NCI-H2171 (cell line): ENCODE measurements at places on chromosomes 2 and 18.

DNA sequence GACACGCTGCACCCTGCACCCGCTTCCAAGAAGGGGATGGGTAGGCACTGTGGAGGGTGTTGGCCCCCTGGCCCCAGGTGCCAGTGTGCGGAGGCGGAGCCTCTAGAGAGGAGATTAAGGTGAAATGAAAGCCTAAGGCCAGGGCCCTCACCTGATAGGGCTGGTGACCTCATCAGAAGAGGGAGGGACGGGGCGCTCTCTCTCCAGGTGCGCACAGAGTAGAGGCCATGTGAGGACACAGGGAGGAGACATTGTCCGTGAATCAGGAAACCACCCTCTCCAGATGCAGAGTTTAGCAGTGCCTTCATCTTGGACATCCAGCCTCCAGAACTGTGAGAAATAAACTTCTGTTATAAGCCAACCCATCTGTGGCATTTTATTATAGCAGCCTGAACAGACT lies 62.3 kb downstream of the PSMG2 start:
- DNase-seq, result no peak

- no peak for DNase-seq
These were observed 53.5 kb upstream of the RMDN2 start for GRCh38 chr2:37871456-37872191.

GRCh38 chr18:42659187-42659586 lies 456.3 kb downstream of the RIT2 start:
- no peak for DNase-seq

DNA sequence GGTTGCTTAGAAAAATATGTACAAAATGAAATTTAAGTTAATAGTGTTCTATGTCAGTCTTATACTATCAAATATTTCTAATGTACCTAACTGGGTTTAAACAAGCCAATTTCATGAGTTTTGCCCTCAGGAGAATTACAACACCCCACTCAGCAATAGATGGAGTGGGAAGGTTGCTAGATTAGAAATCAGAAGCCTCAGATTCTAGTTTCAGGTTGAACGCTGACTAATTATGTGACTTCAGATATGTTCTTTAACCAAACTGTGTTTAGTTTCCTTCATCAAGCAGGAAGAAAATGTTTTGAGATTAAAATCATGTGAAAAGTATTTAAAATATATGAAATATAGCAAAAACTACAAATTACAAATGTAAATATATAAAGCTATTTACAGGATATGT lies 133.8 kb upstream of the KCNH7 start:
- DNase-seq, result no peak

DNA sequence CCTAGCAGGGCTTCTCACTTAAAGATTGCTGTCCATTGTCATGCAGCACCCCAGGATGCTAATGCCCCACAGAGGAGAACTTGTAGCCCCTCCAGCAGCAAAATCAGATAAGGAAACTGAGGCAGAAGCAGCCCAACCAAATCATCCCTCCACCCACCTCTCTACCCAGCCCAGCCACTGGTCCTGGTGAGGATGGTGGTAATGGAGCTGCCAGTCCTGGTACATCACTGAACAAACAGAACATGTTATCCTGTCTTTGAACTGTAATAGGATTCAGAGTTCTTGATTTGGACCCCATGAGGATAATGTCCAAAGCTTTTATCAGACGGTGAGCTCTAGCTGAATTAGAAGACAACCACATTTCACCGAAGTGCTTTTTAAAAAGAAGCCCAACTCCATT lies 113.2 kb downstream of the MRO start:
- DNase-seq, result no peak

DNA sequence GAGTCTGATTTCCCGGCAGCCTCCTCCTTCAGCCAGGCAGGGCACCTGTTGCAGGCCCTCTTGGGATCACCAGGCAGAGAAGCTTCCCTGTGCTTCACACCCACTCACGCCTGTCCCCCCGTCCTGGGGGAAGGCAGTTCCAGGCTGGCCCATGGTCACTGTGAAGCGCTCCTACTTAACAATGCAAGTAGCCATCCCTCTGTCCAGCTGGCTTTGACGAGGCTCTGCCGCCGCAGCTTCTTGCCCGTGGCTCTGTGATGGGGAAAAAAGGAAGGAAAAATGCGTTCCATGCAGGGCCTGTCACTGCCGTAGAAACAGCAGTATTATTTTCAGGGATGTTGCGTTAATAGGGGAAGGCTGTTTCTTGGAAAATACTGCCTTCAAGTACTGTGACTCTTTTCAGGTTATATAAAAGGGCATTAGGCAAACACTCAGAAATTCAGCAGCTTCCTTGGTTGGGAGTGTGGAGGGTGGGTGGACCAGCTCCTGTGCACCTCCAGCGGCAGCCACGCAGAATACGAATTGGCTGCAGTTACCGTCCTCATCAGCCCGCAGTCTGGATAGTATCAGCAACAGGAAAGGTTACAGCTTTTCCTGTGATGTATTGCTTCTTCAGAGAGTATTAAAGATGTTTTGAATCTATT lies 232.3 kb downstream of the KLHL29 start:
- DNase-seq, result peak; percentile 38

DNA sequence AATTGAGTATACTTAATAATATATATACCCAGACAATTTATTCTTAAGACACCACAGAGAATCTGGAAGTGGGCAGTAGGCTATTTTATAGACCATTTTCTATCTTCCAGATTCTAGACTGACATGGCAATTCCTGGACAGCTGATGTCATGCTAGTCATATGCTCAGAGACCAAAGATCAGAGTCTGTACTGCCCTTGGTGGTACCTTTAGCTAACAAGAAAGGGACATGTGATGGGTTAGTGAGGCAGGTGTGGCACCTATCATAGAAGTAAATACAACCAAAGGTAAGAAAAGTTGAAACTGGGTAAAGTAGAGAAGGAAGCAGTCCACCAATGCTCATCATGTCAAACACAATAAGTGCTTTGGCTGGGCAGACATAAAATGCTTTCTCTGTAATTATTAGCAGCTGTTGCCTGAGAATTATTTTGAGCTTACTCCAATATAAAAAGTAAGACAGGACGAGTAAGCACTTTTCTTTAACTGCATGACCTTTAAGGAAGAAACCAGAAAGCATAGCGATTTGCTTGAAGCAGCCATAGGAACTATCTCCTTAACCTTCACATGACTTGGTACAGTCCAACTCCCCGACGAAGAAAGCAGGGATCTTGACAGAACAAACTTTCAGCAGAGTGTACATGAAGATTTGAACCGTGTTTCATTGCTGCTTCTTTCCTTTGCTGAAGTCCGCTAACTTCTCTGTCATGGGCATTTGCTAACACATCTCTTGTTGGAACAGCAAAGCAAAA lies 47.1 kb downstream of the SLC40A1 start:
- no peak for DNase-seq

DNA sequence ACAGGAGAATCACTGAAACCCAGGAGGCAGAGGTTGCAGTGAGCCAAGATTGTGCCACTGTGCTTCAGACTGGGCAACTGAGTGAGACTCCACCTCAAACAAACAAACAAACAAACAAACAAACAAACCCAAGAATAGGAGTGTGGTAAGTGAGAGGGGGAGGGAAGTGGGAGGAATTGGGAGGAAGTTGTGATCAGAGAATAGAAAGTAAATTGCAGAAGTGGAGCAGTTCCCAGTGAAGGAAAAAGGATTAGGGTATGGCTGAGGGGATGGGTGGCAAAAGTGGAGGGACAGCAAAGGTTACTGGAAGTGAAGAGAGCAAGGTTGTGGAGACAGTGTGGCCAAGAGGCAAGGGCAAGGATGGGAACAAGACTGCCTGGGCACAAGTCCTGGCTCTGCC lies 41.1 kb upstream of the C1GALT1C1L start:
- DNase-seq, result no peak
